ENCODE measurements at places on chromosomes 1 and 21.

DNA sequence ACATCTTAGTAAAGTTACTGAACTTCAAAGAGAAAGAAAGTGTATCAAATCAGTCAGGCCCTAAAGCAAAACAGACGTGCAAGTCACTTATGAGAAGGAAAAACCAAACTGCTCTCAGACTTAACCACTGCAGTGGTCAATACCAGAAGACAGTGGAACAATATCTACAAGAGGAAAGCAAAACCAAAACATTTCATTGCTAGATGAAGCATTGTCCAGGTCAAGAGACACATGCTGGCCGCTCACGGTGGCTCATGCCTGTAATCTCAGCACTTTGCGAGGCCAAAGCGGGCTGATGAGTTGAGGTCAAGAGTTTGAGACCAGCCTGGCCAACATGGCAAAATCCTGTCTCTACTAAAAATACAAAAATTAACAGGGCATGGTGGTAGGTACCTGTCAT is 82.0 kb upstream of the MROH9 start:
- DNase-seq = no peak

GRCh38 chr1:90400131-90400530 is 317.0 kb downstream of the BARHL2 start:
- DNase-seq = no peak

DNA sequence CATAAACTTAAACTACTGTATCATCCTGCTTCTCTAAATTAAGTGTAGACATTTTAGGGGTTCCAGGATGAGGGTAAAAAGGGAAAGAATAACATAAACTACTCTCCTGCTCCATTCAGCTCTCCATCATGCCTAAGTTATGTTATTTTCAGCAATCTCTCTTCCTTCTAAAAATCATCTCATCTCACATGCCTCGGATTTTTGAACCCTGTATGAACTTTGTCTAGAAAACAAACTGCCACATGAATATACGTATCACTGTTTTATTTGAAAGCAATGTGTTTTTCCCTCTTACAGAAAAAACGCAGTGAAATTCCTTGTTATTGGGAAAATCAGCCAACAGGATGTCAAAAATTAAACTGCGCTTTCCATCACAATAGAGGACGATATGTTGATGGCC is 32.6 kb downstream of the ZBED6 start:
- DNase-seq = no peak

DNA sequence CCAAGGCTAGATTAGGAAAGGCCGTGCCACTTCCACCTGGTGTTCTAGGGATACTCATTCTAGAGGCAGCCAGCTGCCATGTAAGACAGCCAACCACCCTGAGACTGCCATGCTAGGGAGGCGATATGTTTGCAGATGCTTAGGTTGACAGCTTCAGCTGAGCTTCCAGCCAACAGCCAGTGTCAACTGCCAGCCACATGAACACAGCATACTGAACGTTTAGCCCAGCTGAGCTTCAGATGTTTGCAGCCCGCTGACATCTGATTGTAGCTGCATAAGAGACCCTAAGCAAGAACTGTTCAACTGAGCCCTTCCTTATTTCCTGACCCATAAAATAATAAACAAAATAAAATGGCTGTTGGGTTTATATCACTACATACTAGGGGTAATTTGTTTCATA is 5.0 kb upstream of the KCNC4 start:
- DNase-seq = no peak

DNA sequence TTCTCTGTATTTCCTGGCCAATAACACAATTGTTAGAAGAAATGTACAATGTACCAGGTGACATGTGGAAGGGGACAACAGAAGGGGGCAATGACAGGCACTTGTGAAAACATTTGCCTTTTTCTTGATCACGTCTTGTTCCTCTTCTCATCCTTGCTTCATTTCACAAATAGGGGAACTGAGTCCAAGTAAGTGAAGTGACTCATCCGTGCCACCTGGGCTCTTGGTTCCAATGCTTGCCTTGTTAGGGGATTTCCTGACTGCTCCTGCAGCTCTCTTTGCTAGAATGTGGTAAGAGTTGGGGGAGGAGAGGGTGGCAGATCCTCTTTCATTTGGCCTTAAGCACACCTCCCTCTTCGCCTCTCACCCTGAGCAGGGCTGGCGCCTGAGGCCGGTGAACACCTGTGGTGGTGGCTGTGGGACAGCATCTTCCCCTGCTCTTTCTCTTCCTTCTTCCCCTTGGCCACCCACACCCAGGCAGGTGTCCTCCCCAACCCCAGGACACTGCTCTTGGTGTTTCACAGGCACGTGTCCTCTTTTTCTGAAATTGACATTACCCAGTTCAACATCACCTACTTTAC is 2.2 kb upstream of the RHEX start:
- no peak for DNase-seq

- DNase-seq = no peak
These were observed 15.4 kb downstream of the ZNHIT6 start for GRCh38 chr1:85692730-85693314.

DNA sequence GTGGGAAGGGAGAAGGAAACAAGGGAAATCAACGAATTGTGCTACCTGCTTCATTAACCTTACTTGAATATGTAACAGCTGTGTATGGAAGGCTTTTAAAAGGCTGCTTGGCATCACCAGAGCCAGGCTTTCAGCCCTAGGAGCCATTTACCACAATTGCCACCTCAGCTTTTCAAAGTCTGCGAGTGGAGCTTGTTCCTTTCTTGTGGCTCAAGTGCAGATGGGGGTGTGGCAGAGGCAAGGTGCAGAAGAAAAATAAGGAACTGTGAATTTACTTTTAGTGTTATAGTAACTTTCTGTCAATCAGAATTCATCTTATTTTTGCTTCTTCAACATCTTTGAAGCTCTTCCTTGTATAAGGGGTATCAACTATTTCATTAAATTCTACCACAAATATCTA is 17.6 kb downstream of the CLCA2 start:
- DNase-seq = no peak

DNA sequence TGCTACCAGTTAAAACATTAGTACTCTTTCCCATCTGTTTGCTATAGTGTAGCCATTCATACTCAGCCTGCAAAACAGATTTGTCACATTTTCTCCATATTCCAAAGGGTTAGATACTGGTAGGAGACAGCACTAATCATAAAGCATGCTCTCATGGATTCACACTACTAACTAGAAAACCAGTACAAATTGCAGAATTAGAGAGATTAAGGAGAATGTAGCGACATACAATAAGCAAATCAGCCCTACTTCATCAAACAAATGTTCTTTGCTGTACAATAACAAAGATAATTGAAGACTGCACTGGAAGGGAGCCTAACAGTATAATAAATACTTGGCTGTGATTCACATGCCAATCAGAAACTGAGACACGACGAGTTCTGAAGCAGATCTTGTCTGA is 368.0 kb upstream of the PRMT6 start:
- DNase-seq = no peak

DNA sequence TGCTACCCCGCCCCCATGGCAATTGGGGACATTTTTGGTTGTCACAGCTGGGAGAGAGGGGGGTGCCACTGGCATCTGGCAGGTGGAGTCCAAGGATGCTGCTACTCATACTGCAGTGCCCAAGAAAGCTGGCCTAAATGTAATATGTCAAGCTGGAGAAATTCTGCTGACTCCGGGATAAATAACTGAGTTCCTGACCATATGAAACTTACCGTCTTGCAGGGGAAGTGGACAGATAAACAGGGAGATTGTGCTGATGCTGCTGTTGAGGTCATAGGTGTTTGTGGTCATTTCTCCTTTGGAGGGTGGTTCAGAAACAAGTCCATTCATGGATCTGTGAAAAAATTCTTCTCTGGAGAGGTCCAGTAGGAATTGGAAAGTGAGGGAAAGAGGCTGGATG is 54.4 kb downstream of the KAZN start:
- no peak for DNase-seq

DNA sequence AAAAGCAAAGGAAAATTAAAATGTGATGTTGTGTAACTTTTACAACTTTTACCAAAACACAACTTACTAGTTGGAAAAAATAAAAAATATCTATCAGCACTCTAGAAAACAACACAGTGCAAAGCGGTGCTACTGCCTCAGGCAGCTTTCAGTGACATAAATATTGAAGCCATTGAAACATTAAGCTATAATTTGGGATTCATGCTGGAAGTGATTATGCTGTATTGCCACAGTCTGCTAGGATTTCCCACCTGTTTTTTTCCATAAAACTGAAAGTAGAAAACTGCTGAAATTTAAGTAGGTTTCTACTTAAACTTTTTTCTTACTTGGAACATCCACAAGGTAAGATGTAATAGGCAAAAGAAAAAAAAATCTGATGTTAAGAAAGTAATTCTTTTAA is 674.4 kb downstream of the KCNT2 start:
- no peak for DNase-seq

DNA sequence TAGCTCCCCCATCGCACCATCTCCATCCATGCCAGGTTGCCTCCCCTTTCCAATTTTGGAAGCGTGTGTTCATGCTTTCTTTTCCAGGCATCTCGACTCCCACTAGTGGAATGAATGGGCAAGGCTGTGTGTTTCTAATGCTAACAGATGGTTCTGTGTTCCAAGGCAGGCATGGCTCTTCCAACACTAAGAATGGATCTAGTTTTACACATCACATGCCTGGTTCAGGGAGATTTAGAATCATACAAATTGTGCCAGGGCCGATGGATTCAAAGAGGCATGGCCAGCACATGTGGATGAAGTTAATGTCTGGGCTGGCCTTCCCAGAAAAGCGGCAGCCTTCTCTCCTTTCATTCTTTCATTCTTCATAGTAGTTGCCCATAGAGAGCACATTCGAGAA is 438.7 kb downstream of the PRDM2 start:
- DNase-seq = no peak

GRCh38 chr1:218459878-218460711 is 115.0 kb downstream of the TGFB2 start:
- no peak for DNase-seq

DNA sequence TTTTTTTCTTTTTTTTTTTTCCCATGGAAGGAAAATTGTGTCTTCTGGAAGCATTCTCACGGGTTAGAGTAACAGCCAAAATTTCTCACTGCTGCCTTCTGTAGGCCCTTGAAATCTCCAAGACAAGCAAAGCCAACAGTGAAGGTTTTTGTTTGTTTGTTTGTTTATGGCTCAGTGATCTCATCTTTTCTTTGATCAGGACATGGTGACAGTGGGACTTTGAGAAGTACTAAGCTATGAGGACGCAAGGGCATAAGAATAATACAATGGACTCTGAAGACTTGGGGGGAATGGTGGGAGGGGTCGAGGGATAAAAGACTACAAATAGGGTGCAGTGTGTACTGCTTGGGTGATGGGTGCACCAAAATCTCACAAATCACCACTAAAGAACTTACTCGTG is 419.4 kb downstream of the PTPRC start:
- no peak for DNase-seq

DNA sequence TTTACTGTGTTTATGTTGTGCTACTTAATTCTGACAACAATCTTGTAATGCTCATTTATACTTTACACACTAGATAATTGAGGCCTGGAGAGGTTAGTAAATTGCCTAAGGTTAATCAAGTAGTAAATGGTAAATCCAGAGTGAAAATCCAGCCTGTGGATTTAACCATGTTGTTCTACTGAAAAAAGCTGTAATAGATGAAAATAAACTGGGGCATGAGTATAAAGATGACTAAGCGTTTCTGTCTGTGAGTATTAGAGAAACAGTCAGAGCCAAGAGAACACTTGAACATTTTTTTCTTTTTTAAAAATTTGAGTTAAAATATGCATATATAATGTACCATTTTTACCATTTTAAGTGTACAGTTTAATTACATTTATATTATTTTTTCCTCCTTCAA is 47.9 kb upstream of the LEPR start:
- DNase-seq = no peak

- DNase-seq = no peak
These were observed 2.0 kb upstream of the RABGAP1L start for GRCh38 chr1:174157157-174157806.

GRCh38 chr1:209038735-209039134 is 544.8 kb upstream of the CAMK1G start:
- DNase-seq = no peak

DNA sequence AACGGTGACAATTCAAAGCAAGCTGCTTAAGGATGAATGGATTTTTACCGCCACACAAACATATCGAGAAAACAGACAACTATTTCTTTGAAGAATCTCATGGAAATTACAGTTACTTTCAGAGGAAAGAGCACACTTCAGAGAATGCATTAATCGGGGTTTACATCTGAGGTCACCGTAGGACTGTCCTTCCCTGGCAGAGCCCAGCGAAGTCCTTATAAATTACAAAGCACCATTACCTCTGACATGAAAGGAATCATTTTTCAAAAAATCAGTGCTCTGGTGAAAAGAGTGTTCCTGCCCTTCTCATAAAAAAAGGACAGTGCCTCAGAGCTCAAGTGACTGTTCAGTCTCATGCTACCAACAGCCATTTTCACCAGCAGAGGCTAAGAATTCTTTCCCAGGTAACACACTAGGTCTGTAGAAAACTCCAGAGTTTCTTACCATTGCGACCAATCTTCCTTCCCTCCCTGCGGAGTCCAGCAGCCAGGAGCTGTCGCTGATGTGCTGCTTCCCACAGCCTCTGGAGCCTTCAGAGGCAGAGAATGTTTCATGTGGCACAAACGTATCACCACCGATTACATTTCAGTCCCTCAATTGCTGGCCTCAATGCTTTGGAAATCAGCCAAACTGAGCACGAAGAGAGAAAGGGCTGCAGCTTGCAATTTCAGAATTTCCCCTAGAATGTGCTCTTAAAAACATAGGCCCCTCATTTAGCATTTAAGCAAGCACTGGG is 75.4 kb downstream of the PLD5 start:
- no peak for DNase-seq

DNA sequence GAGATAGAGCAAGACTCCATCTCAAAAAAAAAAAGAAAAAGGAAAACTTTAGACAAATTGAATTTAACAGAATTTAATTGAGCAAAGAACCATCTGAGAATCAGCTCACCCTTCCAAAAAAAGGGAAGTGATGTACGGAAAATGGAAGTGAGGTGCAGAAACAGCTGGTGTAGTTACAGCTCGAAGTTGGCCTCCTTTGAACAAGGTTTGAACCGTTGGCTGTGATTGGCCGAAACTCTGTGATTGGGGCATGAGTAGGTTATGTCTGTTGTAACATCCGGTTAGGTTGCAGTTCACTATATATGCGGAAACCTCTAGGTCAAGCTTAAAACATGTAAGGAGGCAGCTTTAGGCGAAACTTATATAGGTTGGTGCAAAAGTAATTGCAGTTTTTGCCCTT is 97.9 kb upstream of the KIF26B start:
- DNase-seq = no peak
